Mesangial cell (primary cell): ENCODE measurements at places on chromosomes 2 and 18. TPM values are rescaled to one million over a fixed set of nuclear protein-coding genes. Genes with fewer than 3 reads are reported as not detected.

Gene SPC25
- total RNA-seq = 0.51 and 12.7 TPM in 2 replicates

Gene RGPD4
- total RNA-seq = not detected in 2 replicates

Gene NOSTRIN
- total RNA-seq = not detected in 2 replicates

Gene CTAGE1
- not detected in 2 replicates for total RNA-seq

Gene CENPA
- 4.6 and 51.2 TPM in 2 replicates for total RNA-seq

Gene FAM161A
- total RNA-seq = 0.63 and 1.5 TPM in 2 replicates

Gene GATA6
- 20.7 and 26.0 TPM in 2 replicates for total RNA-seq

Gene GREB1L
- 2.8 and 4.1 TPM in 2 replicates for total RNA-seq

Gene SIX3
- not detected in 2 replicates for total RNA-seq

Gene LYG1
- 0.51 TPM in 1 of 2 replicates, not detected in the other for total RNA-seq

Gene DAW1
- total RNA-seq = 0.13 and 2.4 TPM in 2 replicates

Gene SRD5A2
- not detected in 2 replicates for total RNA-seq

Gene CERKL
- total RNA-seq = 0.38 and 0.65 TPM in 2 replicates

Gene MYO1B
- 27.0 and 42.4 TPM in 2 replicates for total RNA-seq

Gene EFHD1
- 3.7 and 13.8 TPM in 2 replicates for total RNA-seq

Gene OSR1
- total RNA-seq = 0.81 and 3.7 TPM in 2 replicates
